ENCODE measurements at places on chromosomes 11 and 22.

DNA sequence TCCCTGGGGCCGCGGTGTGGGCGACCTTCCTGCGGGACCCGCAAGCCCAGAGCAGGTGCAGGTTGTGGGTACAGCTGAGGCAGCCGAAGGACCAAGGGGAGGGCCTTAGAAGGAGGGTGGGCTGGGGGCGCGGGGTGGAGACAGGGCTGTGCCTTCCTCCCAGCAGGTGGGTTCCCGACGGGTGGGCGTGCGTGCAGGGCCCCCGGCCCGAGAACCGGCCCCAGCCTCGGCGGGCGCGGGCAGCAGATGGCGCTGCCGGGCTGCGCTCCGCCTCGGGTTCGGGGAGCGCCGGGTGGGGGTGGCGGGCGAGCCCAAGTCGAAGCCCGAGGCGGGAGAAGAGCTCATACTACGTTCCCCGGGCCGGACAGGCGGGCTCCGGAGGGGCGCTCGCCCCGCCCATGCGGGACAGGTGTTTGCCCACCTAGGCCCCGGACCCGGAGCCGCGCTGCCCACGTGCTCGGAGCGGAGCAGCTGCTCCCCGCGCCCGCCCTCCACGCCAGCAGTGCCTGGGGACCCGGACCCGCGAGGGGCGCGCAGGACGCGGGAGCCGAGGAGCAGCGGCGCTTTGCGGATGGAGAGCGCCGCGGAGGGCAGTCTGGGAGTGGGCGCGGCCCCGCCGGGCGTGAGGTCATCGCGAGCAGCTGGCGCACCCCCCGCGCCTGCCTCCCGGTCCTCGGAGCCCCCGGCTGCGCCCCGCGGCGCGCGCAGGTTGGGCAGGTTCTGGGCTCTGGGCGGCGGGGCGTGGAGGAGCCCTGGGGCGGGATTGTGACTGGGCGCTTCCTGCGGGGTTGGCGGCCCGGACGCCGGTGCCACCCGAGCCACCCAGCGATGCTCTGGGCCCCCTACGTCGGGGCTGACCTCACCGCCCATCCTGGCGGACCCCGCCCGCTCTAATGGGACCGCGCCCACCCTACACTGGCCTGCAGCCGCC is 25.3 kb downstream of the DUSP8 start:
- DNase-seq, result peak; percentile 78

- DNase-seq, result no peak
These were observed 81.9 kb downstream of the PPP2R1B start for GRCh38 chr11:111684251-111684650.

DNA sequence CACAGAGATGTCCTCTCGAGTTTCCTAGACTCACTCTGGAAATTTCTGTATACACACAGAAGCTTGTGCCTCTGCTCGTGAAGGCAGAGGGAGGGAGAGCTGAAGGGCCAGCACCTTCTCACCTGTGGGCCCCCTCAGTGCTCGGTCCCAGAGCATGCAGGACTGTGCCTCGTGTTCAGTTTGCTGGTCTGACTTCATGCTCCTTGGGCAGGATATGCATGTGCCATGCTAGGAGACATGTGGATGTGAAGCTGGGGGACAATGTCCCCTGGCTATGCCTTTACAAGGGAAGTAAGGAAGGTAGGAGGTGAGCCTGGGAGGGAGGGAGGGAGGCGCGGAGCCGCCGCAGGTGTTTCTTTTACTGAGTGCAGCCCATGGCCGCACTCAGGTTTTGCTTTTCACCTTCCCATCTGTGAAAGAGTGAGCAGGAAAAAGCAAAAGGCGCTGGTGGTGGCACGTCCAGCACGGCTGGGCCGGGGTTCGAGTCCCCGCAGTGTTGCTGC is 22.6 kb downstream of the NEAT1 start:
- peak; percentile 57 for DNase-seq

GRCh38 chr11:73804712-73805111 is 17.0 kb downstream of the MRPL48 start:
- no peak for DNase-seq

- no peak for DNase-seq
These were observed 73.7 kb upstream of the NECTIN1 start for GRCh38 chr11:119802670-119803069.

GRCh38 chr22:38257650-38258250 is 15.1 kb downstream of the TMEM184B start:
- DNase-seq, result no peak

DNA sequence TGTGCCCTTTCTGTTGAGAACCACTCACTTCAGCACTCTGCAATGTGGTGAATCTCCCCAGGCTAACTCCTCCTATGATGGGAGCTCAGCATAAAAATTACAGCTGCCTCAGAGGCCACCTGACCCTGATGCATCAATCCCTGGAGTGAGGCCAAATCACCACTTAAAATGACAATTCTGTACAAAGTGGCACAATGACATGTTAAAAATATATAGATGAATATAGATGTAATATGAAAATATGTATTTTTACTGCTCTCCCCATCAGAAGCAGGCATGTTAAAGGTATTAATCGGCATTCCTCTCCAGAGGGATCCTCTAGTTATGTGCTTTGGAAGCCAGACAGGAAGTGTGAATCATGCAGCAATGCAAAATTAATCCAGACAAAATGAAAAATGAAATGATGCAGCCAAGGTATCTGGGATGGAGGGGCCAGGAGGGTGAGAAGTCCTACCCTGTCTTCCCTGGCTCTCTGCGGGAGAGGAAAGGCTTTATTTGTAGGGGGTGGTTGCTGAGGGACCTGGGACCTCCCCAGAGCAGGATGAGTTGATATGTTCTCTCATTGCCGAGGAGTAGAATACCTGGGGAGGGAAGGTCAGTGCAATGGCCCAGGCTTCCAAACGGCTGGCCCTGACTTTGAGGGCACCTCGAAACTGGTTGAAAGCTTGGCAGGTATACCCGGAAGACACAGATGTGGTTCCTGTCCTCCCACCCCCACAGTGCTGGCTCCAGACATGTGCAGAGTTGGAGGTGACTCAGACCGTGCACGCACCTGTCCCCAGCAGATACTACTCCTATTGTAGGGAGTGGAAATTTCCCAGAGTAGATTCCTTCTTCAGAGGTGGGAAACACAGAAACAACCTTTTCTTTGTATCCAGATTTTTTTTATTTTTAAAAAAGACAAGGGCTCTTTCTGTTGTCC is 347.9 kb upstream of the NCAM1 start:
- no peak for DNase-seq

- no peak for DNase-seq
These were observed 1406.1 kb upstream of the TENM4 start for GRCh38 chr11:80846979-80847378.

DNA sequence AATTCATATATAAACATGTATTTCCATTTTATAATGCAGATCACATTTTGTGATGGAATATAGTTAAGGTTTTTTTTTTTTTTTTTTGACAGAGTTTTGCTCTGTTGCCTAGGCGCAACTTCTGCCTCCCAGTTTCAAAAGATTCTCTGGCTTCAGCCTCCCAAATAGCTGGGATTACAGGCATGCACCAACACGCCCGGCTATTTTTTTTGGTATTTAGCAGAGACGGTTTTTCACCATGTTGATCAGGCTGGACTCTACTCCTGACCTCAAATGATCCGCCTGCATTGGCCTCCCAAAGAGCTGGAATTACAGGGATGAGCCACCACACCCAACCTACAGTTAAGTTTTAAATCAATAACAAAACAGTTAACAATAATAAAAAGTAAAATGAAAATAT is 18.8 kb downstream of the XKR3 start:
- no peak for DNase-seq

- no peak for DNase-seq
These were observed 34.6 kb downstream of the RASD2 start for GRCh38 chr22:35575116-35575748.

DNA sequence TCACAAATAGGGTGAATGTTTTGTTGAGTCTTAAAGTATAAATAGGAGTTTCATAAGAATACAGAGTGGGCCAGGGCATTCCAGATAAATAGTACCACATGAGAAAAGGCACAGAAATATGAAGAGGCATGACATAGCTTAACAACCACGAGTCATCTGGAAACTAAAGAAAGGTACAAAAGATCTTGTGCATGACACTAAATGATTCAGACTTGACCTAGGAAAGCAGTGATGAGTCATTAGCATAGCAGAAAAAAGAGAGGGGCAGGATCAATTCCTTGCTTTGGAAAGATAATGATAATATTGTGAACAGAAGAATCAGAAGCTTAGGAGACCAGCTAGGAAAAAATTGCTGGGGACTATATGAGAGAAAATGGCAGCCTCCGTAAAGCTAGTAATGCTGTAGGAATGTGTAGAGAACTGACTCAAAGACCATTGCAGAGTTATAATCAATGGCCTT is 47.6 kb upstream of the FIBIN start:
- DNase-seq, result no peak

GRCh38 chr11:72759468-72759985 is 7.3 kb upstream of the ARAP1 start:
- DNase-seq, result no peak

DNA sequence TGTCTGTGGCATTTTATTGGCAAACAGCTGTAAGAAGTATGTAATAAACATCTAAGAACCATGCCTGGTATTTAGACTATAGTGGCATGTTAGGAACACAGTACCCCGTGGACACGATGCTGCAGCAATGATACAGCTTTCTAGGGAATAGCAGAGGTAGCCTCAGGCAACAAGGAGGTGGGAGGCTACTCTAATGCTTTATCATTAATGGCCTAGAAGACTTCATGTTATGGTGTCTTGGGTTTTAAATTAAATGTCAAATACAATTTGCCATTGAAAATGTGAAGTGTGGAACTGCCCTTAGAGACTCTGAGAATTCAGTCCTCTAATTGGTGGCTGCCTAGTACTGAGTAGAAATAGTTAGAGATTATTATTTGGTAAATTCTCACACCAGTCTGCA is 516.9 kb downstream of the CNTN5 start:
- no peak for DNase-seq

DNA sequence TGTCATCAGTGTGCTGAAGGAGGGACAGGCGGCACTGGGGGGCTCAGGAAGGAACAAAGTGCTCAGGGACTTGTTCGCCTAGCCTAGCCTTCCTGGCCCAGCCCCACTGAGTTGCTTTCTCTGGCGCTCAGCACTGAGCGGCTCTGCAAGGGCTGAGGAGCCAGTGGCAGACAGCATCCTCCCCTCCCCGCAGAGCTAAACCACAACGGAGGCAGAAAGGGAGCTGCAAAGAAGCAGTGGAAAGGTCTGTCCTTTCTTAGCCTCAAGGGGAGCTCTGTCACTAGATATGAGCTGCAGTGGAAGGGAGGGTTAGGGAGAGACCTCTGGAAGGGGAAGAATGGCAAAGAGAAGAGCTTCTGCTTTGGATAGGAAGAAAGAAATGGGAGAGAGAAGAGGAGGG is 89.7 kb upstream of the PHOX2A start:
- no peak for DNase-seq

GRCh38 chr11:133929401-133930052 is 27.2 kb downstream of the IGSF9B start:
- DNase-seq, result no peak

DNA sequence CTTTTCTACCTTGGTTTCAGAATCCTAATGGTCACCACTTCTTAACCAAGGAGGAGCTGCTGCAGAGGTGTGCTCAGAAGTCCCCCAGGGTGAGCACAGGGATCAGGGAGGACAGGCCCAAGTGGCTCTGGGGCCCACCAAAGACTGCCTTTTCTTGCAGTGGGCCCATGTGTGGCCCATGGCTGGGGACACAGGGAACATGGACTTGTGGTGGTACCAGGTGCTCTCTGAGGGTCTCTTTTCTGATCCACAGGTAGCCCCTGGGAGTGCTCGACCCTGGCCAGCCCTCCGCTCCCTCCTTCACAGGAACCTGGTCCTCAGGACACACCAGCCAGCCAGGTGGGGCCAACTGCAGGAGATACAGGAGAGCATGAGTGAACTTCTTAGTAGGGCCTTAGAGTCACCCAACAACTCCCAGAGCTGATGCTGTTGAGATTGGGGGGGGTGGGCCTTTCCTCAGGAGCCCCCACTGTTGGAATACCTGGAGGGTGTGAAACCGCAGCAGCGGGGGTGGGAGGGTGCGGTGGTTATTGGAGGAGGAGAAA is 2.0 kb downstream of the MUS81 start:
- DNase-seq, result peak; percentile 59

DNA sequence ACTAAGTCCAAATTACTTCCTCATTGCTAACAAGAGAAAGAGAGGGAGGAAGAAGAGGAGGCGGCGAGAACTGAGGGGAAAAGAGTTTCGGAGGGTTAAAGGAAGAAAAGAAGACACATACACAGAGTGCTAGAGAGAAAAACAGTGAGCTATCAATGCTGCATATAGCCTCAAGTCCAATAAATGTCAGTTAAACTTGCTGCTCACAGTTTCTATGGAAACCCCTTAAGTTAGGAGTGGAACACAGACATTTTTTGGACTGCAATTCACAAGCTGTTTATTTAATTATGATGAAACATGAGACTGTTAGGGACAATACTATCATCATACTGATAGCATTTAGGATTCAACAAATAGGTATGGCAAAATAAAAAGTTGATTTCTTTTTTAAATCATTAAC is 1320.4 kb downstream of the LRRC4C start:
- DNase-seq, result no peak

DNA sequence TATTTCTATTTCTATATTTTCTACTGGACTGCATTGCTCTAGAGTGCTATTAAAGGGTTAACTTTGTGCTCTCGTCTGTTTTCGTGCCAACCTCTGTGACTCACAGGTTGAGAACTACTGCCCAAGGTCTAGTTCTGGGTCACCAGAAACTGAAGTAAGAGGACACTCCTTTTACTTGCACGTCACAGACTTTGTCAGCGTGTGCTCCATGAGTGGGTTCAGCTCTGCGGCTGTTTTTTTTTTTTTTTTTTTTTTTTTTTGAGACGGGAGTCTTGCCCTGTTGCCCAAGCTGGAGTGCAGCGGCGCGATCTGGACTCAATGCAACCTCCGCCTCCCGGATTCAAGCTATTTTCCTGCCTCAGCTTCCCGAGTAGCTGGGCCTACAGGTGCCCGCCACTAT is 49.8 kb downstream of the CLMP start:
- no peak for DNase-seq

GRCh38 chr22:22951035-22951434 is 63.4 kb downstream of the IGLL5 start:
- peak; percentile 39 for DNase-seq

DNA sequence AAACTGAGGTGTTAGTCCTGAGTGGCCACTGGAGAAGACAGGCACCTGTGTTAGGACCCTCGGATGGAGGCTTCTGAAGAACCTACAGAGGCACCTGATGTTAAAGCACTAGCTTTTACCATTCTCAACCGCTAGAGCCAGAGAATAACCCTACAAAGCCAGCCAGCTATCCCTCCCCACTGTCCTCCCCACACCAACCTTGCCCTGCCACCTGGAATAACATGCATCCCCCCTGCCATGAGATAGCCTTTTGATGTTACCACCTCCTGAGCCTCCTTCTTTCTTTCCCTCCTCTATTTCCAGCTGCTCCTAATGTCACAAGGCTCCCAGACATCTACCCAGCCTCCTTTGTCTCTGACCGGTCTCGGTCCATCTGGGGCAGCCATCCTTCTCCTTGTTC is 28.1 kb downstream of the COMMD9 start:
- DNase-seq, result no peak

- DNase-seq, result no peak
These were observed 5.6 kb downstream of the OVOL1 start for GRCh38 chr11:65792456-65792855.

DNA sequence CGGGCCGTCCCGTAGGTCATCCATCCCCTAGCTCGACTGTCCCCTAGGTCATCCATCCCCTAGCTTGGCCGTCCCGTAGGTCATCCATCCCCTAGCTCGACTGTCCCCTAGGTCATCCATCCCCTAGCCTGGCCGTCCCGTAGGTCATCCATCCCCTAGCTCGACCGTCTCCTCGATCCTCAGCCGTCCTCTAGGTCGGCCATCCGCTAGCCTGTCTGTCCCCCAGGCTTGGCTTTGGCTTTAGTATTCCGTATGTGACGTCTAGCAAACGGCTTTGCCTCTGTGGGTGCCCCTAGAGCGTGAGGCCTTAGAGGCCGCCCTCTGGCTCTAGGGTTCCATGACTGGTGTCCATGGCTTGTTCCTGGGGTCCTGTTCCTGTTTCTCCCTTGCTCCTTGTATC is 40.6 kb upstream of the BID start:
- no peak for DNase-seq
